ENCODE measurements at places on chromosomes 6 and 20.

GRCh38 chr6:46263707-46264086, 92.9 kb upstream of the ENPP5 start:
- DNase-seq, result no peak

GRCh38 chr6:163181666-163182180, 232.8 kb upstream of the QKI start:
- DNase-seq, result no peak

DNA sequence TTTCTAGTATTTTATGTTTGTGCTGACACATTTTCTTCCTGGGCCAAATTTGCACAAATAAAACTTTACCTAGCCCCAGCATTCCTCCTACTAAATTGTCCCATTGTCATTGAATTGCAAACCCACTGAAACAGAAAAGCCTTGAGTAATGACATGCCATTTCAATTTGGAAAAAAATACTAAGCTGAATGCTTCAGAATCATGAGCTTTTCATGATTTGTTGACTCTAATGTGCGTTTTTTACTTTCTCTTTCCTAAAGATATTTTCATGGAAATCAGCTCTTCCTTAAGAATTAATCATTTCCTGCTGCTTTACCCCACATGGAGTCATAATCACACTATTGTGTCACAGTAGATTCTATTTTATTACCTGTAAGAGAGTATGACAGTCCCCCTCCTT, 47.4 kb downstream of the TRDN start:
- DNase-seq, result no peak

DNA sequence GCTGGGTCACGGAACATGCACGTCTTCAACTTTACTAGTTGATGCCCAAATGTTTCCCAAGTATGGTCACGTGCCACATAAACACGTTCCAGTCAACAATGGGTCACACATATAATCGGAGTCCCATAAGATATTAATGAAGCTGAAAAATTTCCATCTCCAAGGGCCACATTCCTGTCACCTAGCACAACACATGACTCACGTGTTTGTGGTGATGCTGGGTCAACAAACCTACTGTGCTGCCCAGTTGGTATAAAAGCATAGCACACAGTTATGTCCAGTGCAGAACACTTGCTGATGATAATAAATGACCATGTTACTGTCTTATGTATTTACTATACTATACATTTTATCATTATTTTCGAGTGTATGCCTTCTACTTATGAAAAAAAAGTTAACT, 68.0 kb upstream of the INSM1 start:
- no peak for DNase-seq

DNA sequence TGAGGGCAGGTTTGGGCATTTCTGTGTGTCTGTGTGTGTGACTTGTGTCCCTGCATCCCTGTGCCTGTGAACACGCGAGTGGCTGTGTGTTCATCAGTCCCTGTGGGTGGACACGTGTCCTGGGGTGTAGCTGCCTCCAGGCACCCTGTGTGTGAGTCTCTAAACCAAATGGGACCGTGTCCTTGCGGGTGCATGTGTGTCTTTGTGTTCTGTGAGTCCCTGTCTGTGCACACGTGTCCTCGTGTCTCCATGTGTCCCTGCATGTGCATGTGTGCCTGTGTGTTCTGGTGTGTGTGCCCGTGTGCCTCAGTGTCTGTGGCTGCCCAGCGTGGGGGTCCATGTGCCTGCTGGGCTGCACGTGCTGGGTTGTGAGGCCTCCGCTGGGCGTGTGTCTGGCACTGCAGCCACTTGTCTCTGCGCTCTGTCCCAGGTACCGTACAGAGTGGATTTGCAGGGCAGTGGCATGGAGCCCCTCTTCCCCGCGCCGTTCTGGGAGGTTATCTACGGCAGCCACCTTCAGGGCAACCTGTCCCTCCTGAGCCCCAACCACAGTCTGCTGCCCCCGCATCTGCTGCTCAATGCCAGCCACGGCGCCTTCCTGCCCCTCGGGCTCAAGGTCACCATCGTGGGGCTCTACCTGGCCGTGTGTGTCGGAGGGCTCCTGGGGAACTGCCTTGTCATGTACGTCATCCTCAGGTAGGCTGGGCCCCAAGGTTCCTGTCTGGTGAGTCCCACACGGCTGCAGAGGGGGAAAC, 8.2 kb upstream of the LKAAEAR1 start:
- DNase-seq, result no peak

DNA sequence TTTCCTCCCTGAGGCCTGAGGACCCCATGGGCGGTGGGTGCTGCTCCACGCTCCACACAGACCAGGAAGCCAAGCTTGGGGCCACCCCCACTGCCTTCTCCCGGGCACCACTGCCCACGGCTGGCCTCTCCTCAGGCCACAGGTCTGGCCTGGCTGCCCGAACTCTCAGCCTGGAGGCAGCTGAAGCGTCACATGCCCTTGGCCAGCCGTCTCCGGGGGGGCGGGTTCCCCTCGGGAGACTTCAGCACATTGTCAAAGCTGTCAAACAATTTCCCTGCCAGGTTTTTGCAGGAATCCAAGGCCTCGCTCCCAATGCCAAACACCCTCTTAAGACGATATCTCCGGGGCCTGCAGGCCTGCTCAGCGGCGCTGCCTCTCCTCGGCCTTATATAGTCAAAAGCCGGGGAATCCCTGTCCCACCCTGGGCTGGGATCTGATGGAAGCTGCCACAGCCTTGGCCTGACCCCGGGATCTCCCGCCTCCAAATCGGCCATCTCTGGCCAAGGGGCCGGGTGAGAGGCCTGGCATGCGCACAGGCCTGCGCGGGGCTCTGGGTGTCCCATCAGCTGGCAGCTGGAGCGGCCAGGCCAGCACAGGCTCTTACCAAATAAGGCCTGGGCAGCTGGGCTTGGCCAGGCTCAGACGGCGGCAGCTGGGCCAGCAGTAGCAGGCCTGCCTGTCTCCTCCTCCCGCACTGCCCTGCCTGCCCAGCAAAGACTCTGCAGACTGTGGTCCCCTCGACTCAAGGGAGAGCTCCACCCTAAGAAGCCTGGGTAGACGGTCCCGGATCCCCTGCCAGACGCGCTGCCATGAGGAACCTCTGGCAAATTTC, 49.7 kb downstream of the RBM38 start:
- no peak for DNase-seq

DNA sequence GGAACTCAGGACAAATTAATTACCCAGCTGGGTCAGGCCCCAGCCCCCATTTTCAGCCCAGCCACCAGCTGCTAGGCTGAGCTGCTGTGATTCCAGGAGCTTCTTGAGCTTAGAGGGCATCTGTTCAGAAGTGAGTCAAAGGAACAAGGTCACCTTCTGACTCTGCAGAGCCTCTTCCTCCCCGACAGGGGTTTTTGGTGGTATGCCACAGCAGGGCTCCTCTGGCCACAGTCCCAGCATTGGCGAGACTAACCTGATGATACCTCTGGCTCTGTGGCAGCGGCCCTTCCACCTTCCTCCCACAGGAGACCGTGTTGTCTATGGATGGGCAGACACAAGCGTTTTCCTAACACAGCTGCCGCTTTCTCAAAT, 39.7 kb downstream of the ZC3H12D start:
- DNase-seq, result no peak

DNA sequence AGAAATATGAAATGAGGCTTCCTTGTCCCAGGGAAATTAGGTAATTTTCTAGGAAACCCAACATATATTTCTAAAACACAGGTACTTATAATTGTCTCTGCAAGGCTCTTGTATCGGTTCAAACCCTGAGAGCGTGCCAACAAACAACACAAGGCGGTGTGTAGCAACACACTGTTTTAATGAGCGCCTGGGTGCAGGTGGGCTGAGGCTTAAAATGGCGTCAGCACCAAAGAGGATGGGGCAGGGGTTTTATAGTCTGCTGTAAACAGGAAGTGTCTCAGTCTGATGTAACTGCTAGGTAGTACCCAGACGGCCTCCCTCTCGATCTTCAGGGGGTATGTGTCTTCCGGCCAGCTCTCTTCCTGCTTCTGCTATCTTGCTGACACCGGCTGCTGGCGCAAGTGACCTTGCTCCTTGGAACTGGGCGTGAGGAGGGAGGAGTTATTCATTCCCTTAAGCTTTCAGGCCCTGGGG, 69.7 kb downstream of the EPB41L2 start:
- no peak for DNase-seq

GRCh38 chr6:32244270-32244669, 20.4 kb upstream of the NOTCH4 start:
- no peak for DNase-seq

- no peak for DNase-seq
Measured at GRCh38 chr20:58598211-58599015, 52.7 kb upstream of the STX16 start.

GRCh38 chr20:24489631-24490260, 20.3 kb downstream of the SYNDIG1 start:
- no peak for DNase-seq

DNA sequence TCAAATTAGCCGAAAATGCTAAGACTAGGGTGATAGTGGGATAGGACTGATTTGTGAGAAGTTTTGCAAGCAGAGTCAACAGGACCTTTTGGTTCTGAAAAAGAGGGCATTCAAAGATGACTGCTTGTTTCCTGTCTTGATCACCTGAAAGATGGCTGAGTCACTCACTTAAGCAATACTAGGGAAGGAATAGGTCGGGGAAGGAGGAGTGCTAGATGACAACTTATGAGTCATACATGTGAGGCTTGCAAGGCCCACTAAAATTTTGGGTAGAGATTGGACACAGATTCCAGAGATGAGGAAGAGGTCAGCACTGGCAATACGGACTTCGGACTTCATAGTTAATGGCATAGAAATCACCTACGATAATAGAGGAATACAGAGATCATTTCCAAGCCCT, 89.2 kb downstream of the FAM83B start:
- no peak for DNase-seq

DNA sequence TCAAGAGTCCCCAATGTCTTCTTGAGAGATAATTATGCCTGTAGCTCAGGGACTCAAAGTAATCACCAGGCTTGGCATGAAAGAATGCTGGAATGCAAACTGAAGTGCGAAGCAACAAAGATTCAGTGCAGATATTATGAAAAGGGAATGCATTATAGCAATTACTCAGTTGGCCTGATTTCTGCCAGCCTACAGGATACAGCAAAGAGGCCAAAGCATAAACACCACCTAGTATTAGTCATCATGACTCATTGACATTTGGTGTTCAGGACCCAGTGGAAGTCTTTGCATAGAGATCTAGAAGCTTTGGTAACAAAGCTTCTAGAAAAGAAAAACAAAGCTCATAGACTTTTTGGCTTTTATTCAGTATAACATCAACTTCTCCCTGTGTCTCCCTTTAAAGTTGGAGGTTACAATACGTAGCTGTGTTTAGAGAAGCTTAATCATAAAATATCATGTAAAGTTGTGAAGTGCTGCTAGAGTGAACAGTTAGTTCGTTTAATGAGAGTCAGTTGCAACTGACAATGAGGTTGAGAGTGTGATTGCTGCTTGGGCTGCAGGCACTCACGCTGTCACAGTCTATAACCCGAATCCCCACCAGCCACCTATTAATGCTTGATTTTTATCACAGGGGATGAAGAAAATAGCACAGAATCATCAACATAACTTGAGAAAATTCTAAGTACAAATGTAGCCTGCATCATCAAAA, 932.7 kb downstream of the TFAP2A start:
- peak; percentile 74 for DNase-seq

- no peak for DNase-seq
Measured at GRCh38 chr20:1131354-1131753, 13.0 kb downstream of the PSMF1 start.

- no peak for DNase-seq
Measured at GRCh38 chr6:107624541-107624940, 134.6 kb downstream of the SOBP start.

DNA sequence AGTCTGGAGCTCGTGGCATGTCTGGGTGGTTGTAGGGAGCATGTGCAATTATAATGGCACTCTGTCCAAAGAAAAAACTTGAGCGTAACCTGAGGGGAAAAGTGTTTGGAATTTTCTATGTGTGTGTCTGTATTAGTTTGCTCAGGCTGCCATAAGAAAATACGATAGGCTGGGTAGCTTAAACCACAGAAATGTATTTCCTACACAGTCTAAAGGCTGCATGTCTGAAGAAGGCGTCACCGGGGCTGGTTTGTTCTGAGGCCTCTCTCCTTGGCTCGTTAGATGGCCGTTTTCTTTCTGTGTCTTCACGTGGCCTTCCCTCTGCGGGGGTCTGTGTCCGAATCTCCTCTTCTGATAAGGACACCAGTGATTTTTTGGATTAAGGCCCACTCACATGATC, 59.0 kb downstream of the IGF2R start:
- DNase-seq, result no peak

DNA sequence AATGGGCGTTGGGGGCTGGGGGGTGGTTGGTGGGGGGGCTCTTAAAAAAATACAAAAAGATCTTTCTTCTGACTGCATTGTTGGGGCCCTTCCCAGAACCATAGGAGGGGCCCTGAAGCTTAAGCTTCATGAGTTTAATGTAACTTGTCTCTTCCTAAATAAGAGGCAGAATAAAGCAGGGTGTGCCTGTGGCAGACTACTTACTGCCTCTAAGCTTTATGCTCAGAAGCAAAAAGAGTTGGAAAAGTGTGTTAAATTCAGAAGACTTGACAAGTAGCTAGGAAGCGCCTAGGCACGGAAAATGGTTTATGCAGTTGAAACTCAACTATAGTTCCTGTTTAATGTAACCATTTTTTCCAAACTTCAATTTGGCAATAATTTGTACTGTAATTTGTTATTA, 44.5 kb downstream of the TIAM2 start:
- DNase-seq, result no peak

- peak; percentile 24 for DNase-seq
Measured at GRCh38 chr20:12970372-12970821, 38.4 kb upstream of the SPTLC3 start.

- no peak for DNase-seq
Measured at GRCh38 chr6:13507306-13507860, 20.0 kb upstream of the GFOD1 start.

DNA sequence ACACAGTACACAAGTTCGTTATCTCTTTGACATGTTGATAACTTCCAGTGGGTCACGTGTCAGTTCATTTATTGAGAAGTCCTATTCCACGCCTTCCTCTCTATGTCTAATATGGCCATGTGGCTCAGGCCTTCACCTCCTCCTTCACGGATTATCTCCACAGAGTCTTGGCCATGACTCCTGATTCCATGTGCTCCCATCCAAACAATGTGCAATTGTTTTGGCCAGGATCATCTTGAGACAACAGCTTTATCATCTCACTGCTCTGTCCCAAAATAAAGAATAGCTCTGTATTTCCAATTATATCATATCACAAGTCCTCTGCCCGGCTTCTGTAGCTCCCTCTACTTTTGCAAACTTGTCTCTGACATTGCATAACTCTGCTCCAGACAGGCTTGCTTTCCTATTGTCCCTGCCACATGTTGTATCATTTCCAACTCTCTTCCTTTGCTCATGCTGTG, 11.1 kb upstream of the TXNDC5 start:
- DNase-seq, result no peak

- no peak for DNase-seq
Measured at GRCh38 chr20:6780433-6781190, 13.1 kb downstream of the BMP2 start.

GRCh38 chr6:84836366-84836765, 72.0 kb upstream of the TBX18 start:
- DNase-seq, result no peak

Data from HS-27A (cell line).